ENCODE measurements at places on chromosomes 13 and 19. TPM values are rescaled to one million over a fixed set of nuclear protein-coding genes. Genes with fewer than 3 reads are reported as not detected.

- H3K27ac ChIP-seq, result no peak overlapping the region
- no peak for DNase-seq
- peaks cover 40% of the 10 kb centered on the region for H3K36me3 ChIP-seq
Measured at GRCh38 chr19:43589678-43590077, 6.3 kb downstream of the IRGQ start.

DNA sequence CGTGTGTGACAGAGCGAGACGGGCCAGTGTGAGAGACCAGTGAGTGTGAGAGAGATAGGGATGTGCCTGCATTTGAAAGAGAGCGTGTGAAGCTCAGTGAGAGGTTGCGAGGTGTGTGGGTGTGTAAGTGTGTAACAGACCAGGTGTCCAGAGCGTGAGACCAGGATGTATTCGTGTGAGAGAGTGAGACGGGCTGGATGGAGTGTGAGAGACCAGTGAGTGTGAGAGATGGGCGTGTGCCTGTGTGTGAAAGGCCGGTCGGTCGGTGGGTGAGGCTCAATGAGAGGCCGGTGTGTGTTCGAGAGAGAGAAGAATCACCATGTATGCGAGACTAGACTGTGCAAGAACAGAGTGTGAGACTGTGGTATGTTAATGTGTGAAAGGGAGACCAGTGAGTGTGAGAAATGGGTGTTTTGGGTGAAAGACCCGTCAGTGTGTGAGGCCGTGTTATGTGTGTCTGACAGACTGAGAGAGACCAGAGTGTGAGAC lies 679 bp downstream of the ZNF471 start:
- H3K36me3 ChIP-seq, result peaks cover 15% of the 10 kb centered on the region
- no peak overlapping the region for H3K4me3 ChIP-seq
- H3K27me3 ChIP-seq, result no peaks in the 10 kb centered on the region
- DNase-seq, result no peak
- no peaks in the 10 kb centered on the region for H3K4me1 ChIP-seq

DNA sequence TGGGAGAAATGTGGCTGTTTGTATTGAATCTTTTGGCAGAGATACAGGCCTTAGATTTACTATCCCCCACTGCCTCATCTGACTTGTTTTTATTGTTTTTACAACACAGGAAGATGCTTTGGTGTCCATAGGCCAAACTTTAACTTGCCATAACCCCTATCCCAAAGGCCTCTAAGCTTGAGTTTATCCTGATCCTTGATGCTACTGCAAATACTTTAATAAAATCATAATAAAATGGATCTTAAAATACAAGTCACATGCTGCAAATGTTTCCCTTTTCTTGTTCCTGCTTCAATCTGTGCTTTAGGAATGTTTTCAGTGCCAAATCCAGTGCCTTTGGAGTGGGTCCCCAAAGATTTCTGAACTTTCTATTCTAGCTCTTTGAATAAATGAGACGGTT lies 770.6 kb downstream of the DACH1 start:
- no peaks in the 10 kb centered on the region for H3K27me3 ChIP-seq
- no peak for DNase-seq

The ZNF699 gene
- total RNA-seq, result 4.2 TPM

- no peaks in the 10 kb centered on the region for H3K4me1 ChIP-seq
- H3K36me3 ChIP-seq, result no peaks in the 10 kb centered on the region
- no peak within 1 kb of the TSS for H3K4me3 ChIP-seq
- no peaks in the 10 kb centered on the region for H3K27me3 ChIP-seq
Measured at GRCh38 chr19:7348587-7349230, at the start of gene ARHGEF18. Gene ARHGEF18, plus strand, starts transcription at chr19:7348937. Its CDS starts 13,954 bp downstream, at chr19:7362891.

GRCh38 chr13:92177966-92178365 lies 779.5 kb downstream of the GPC5 start:
- no peak overlapping the region for H3K27ac ChIP-seq
- no peak overlapping the region for H3K4me3 ChIP-seq
- H3K4me1 ChIP-seq, result no peaks in the 10 kb centered on the region
- no peak for DNase-seq

DNA sequence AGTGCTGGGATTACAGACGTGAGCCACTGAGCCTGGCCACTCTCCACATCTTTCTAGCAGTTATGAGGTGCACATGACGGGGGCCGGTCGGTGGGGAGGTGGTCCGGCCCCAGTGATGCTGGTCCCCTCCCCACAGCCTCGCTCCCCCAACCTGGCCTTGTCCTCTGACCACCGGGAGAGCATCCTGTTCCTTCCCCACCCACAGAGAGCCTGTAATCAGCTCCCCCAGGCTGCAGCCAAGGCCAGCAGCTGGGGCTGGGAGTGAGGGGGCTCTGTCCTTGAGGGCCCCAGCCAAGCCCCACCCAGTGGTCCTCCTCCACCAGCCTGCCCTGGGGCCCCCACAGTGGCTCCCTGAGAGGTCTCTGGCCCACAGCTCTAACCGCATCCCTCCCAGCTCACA lies 3.0 kb upstream of the INSL3 start:
- DNase-seq, result no peak
- H3K4me1 ChIP-seq, result no peaks in the 10 kb centered on the region
- no peaks in the 10 kb centered on the region for H3K27me3 ChIP-seq
- no peak overlapping the region for H3K4me3 ChIP-seq
- H3K27ac ChIP-seq, result no peak overlapping the region
- no peaks in the 10 kb centered on the region for H3K36me3 ChIP-seq

DNA sequence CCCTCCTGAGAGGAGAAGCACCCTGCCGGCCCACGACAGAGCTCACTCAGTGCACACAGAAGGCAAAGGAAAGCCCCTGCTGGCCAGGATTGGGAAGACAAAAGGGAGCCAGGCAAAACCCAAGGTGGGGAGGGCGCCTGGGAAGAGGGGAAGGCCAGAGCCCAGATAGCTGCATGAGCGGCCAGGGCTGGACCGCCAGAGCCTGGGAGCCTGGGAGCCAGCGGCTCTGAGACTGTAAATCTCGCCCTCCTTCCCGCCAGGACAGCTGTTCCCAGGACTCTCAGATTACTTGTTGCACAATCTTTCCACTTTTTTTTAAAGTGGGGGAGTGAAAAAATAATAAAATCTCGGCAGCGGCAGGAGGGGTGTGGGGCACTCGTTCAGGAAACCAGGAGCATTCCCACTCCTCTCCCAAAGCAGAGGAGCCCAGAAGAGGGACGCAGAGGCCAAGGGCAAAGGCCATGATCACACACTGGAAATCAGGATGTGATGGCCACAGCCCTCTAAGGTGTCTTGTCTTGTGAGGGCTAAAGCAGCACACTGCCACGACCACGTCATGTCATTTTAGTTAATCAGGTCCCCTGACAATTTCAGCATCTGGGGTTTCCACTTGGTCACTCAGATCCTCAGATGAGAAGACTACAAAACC lies 19.6 kb upstream of the EPHX3 start:
- no peaks in the 10 kb centered on the region for H3K27me3 ChIP-seq
- H3K4me3 ChIP-seq, result no peak overlapping the region
- DNase-seq, result peak; percentile 84
- H3K36me3 ChIP-seq, result peaks cover 73% of the 10 kb centered on the region
- no peak overlapping the region for H3K27ac ChIP-seq

- no peak overlapping the region for H3K4me3 ChIP-seq
- no peaks in the 10 kb centered on the region for H3K27me3 ChIP-seq
- H3K4me1 ChIP-seq, result no peaks in the 10 kb centered on the region
- H3K36me3 ChIP-seq, result peaks cover 52% of the 10 kb centered on the region
- H3K27ac ChIP-seq, result no peak overlapping the region
Measured at GRCh38 chr19:7986321-7987113, 18.9 kb downstream of the ELAVL1 start.

DNA sequence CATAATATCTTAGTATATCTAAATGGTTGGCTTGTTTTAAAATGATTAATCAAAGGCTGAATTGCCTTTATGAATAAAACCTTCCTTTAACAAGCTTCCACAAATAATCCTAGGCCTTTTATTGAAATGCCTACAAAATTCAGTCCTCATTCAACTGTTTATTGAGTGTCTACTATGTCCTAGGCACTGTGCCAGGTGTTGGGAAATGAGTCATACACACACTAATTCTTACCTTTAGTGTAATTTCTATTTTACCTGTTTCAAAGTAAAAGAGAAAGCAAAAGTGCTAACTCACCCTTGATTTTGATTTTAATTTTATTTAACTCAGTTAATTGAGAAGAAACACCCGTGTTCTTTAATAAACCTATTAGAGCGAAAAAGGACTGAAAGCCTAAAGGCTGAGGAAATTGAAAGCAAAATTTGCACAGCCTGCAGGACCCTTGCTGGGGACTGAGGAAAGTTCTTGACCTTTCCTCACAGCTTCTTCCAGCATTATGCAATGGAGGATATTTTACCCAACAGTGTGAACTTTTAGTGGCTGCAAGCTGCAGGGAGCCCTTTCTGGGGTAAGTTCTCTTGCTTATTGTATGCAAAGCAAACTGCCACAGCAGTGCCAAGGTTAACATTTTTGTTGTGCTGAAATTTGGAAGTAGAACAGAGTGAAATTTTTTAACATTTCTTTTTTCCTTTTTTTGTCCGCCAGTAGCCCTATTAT lies 83.1 kb downstream of the B3GLCT start:
- no peak overlapping the region for H3K4me3 ChIP-seq
- no peak for DNase-seq
- H3K27ac ChIP-seq, result no peak overlapping the region
- H3K36me3 ChIP-seq, result peaks cover 27% of the 10 kb centered on the region

DNA sequence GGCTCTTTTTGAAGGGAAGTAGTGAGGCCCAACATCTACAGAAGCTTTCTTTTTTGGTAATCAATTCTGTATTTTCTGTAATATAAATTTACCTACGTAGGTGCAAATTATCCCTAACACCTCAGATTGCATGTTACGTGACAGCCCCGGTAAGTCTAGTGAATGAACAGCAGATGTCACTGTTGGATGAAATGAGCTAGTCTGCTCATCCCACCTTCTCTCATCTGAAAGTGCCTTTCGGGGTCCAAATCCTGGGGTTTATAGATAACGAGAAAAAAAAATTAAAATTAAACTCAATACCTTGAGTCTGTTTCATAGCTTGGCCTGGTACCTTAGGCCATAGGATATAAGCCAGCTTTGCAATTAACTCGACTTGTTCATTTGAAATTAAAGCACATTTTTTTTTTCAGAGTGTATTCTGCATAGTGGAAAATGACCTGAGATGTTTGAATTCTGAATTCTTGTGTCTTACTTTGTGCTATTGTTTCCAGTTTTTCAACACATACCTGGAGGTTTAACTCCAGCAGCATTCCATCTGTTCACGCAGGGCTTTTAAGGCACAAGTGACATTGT lies 548.2 kb downstream of the GPC5 start:
- no peak for DNase-seq
- H3K27ac ChIP-seq, result no peak overlapping the region
- H3K4me1 ChIP-seq, result peaks cover 2% of the 10 kb centered on the region

The CEACAM3 gene
- total RNA-seq, result not detected

The HCN2 gene
- 4.1 TPM for total RNA-seq

- no peaks in the 10 kb centered on the region for H3K27me3 ChIP-seq
- no peaks in the 10 kb centered on the region for H3K36me3 ChIP-seq
- no peak overlapping the region for H3K27ac ChIP-seq
- H3K4me3 ChIP-seq, result no peak overlapping the region
- no peak for DNase-seq
Measured at GRCh38 chr19:31408460-31409124, 59.4 kb upstream of the TSHZ3 start.

DNA sequence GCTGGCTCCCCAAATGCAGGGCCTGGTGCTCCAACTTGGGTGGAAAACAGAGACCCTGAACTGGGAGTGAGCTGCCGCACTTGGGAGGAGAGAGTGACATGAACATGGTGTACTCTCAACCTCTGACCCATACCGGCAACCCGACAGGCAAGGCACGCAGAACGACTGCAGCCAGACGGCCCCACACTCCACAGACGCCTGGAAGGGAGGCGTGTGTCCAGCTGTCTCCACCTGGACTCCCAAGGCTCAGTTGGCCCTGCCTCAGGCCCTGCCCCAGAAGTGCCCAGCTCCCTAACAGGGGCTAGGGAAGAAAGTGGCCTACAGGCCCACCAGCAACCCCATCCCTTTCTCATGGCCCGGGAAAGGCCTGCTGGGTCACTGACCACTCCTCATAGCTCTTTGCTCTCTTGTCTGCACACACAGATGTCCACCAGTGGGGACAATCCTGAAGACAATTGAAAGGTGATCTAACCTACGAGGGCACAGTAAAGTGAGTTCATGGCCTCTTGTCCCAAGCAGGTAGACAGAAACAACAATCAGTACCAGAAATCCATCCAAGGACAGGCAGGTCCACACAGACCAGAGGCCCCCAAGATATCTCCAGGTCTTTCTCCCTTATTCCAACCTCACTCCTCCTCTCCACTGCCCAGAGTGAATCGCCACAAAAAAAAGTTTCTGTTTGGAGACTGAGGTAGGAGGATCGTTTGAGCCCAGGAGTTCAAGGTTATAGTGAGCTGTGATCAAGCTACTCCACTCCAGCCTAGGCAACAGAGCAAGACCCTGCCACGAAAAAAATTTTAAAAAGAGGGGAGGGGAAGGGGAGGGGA lies 28.2 kb downstream of the ELL start:
- no peak for DNase-seq
- H3K27me3 ChIP-seq, result no peaks in the 10 kb centered on the region
- H3K4me3 ChIP-seq, result no peak overlapping the region
- H3K4me1 ChIP-seq, result peaks cover 2% of the 10 kb centered on the region

The CLC gene
- total RNA-seq, result 0.88 TPM

GRCh38 chr13:45799451-45799850 lies 52.1 kb downstream of the SIAH3 start:
- no peaks in the 10 kb centered on the region for H3K27me3 ChIP-seq
- H3K27ac ChIP-seq, result no peak overlapping the region
- DNase-seq, result no peak
- H3K4me3 ChIP-seq, result no peak overlapping the region

- no peaks in the 10 kb centered on the region for H3K4me1 ChIP-seq
- H3K4me3 ChIP-seq, result no peak overlapping the region
- peaks cover 8% of the 10 kb centered on the region for H3K36me3 ChIP-seq
- DNase-seq, result no peak
Measured at GRCh38 chr19:18123819-18124218, 26.2 kb downstream of the MAST3 start.

The KLK15 gene
- total RNA-seq, result not detected

DNA sequence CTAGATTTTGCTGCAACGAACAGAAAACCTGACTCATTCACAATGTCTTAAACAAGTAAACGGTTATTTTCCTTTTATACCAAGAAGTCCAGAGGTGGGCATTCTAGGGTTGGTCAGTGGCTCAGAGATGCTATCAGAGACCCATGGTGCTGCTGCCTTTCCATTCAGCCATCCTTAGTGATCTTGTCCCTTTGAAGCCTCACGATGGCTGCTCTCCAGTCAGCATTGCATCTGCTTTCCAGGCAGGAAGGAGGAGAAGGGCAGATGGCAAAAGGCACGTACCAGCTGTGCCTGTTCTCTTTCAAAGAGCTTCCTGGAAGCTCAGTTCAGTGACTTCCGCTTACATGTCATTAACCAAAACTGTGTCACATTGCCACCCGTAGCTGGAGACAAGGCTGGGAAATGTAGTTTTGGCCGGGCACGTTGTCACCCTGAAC lies 30.1 kb downstream of the WDFY2 start:
- no peak overlapping the region for H3K27ac ChIP-seq
- H3K4me3 ChIP-seq, result no peak overlapping the region
- no peaks in the 10 kb centered on the region for H3K36me3 ChIP-seq
- no peak for DNase-seq

DNA sequence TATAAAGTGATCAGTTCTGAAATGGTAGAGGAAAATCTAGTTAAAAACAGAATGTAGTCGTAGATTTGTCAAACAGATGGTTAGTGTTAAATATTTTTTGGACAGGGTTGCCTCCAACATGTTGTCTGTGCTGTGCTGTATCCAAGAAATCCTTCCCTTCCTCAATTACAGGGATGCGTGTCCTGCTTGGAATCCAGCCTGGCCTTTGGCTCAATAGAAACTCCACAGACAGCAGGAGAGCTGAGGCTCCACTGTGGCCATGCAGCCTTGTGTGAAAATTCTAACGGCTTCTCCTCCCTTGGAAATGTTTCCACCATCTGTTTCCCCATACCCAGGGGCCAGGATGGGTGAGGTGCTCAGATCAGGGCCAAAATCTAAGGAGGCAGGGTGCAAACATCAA lies 67.7 kb upstream of the USP29 start:
- H3K4me1 ChIP-seq, result no peaks in the 10 kb centered on the region
- H3K36me3 ChIP-seq, result peaks cover 5% of the 10 kb centered on the region
- DNase-seq, result no peak
- H3K27me3 ChIP-seq, result no peaks in the 10 kb centered on the region
